ENCODE measurements at places on chromosomes 4 and X.

GRCh38 chr4:96260064-96260682 lies 420.3 kb downstream of the PDHA2 start:
- H3K4me3 ChIP-seq, result no peak overlapping the region
- no peaks in the 10 kb centered on the region for H3K27me3 ChIP-seq
- DNase-seq, result no peak
- H3K27ac ChIP-seq, result no peak overlapping the region

DNA sequence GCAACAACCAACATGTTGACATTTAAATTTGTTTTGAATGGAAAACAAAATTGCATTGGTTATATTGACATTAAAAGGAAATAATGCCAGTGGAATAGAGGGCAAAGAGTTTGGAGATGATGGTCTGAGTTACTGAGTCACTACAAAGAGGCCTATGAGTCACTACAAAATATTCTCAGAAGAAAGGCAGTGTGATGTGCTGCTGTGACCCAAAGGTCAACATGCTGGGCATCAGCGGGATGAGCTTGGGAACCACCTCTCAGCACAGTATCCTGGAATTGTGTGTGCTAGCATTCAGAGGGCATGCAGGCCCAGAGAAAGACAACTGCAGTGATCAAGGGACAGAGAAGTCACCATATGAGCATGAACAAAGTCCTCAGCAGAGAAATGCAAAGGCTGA lies 2.8 kb downstream of the CMC4 start:
- H3K27me3 ChIP-seq, result no peaks in the 10 kb centered on the region
- H3K36me3 ChIP-seq, result no peaks in the 10 kb centered on the region
- no peak overlapping the region for H3K27ac ChIP-seq
- no peak for DNase-seq
- H3K4me3 ChIP-seq, result no peak overlapping the region

- no peak overlapping the region for H3K4me3 ChIP-seq
- H3K4me1 ChIP-seq, result no peaks in the 10 kb centered on the region
- no peaks in the 10 kb centered on the region for H3K27me3 ChIP-seq
- H3K36me3 ChIP-seq, result no peaks in the 10 kb centered on the region
- no peak for DNase-seq
- H3K27ac ChIP-seq, result no peak overlapping the region
Measured at GRCh38 chrX:25034889-25035288, 19.1 kb upstream of the ARX start.

- H3K36me3 ChIP-seq, result no peaks in the 10 kb centered on the region
- DNase-seq, result no peak
- no peak overlapping the region for H3K27ac ChIP-seq
- no peak overlapping the region for H3K4me3 ChIP-seq
- no peaks in the 10 kb centered on the region for H3K27me3 ChIP-seq
- no peaks in the 10 kb centered on the region for H3K4me1 ChIP-seq
Measured at GRCh38 chr4:117874216-117874615, 160.1 kb upstream of the NDST3 start.

DNA sequence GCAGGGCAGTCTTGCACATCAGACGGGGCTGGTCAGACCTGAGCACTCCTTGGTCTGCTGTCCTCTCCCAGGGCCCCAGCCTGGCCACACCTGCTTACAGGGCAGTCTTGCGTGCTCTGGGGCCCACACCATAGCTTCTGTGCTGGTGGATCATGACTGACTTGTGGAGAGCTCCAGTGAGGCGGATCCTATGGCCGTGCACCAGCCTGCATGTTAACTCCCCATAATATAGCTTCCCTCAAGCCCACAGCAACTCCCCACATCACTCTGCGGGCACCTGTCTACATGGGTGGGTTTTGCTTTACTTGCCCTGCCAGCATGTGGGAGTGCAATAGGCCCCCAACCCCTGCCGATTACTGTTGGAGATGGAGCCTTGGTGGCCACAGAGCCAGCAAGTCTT lies 8.2 kb upstream of the TMSB15B start:
- no peaks in the 10 kb centered on the region for H3K36me3 ChIP-seq
- no peak overlapping the region for H3K27ac ChIP-seq
- H3K27me3 ChIP-seq, result no peaks in the 10 kb centered on the region
- no peaks in the 10 kb centered on the region for H3K4me1 ChIP-seq
- H3K4me3 ChIP-seq, result no peak overlapping the region

GRCh38 chr4:76984788-76985211 lies 35.2 kb downstream of the SEPTIN11 start:
- no peak overlapping the region for H3K27ac ChIP-seq
- H3K4me1 ChIP-seq, result peaks cover 51% of the 10 kb centered on the region
- H3K27me3 ChIP-seq, result no peaks in the 10 kb centered on the region
- H3K36me3 ChIP-seq, result no peaks in the 10 kb centered on the region

DNA sequence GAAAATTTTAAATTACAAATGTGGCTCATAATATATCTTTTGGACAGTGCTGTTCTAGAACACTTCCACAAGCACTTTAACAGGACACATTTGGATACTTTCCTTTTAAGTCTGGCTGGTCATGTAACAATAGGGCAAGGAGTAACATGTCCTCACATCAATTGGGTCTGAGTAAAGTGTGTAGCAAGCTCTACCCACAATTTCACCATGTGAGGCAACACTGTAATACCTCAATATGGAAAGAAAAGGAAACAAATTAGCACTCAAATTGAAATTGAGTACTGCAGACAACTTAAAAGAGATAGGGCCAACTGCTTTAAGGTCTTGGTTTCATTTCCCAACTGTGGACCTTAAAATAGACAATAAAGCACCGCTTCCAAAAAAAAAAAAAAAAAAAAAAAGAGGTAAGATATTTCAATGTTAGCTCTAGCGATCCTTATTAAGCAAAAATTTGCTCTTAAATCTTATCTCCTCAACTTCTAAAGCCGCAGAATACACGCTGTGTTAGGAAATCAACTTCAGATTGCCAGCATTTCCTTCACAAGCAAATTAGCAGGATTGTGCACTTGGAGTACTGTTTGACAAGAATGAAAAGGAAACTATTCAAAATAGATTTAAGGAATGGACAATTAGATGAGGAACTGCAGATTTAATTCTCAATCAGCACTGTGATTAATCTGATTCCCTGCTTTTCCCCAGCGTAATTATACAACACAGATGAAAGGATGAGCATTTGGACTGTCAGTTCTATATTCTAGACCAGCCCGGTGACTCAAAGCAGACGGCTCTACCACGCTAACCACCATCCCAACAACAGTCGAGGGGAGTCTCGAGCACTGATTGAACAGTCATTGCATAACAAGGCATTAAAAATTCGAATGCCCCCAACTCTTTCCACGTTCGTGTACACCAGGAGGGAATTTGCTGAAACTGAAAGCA lies 1.6 kb downstream of the CASK start:
- peak overlapping the region; percentile 88 for H3K27ac ChIP-seq
- H3K27me3 ChIP-seq, result no peaks in the 10 kb centered on the region
- H3K36me3 ChIP-seq, result no peaks in the 10 kb centered on the region
- peak overlapping the region; percentile 65 for H3K4me3 ChIP-seq

GRCh38 chr4:89157488-89158024 lies 46.2 kb downstream of the TIGD2 start:
- DNase-seq, result no peak
- no peaks in the 10 kb centered on the region for H3K36me3 ChIP-seq
- H3K4me3 ChIP-seq, result no peak overlapping the region
- no peaks in the 10 kb centered on the region for H3K27me3 ChIP-seq

DNA sequence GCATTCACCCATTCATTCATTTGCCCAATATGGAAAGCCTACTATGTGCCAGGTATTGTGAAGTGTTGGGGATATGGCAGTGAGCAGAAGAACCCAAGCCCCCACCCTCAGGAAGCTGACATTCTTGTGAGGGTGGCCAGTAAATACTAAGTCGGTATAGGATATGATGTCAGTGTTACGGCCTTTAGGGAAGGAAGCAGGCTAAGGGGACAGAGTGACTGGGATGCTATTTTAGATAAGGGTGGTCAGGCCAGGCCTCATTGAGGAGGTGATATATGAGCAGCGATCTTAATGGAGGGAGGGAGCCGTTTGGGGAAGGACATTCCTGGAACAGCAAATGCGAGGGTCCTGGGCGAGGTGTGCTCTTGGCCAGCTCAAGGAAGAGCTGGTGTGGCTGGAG lies 2.0 kb downstream of the ATP6AP1 start:
- no peak overlapping the region for H3K27ac ChIP-seq
- H3K4me3 ChIP-seq, result no peak overlapping the region
- no peaks in the 10 kb centered on the region for H3K27me3 ChIP-seq
- H3K36me3 ChIP-seq, result peaks cover 36% of the 10 kb centered on the region

- H3K4me1 ChIP-seq, result no peaks in the 10 kb centered on the region
- H3K4me3 ChIP-seq, result no peak overlapping the region
- H3K27me3 ChIP-seq, result no peaks in the 10 kb centered on the region
Measured at GRCh38 chr4:152075253-152075928, 314.6 kb upstream of the GATB start.

DNA sequence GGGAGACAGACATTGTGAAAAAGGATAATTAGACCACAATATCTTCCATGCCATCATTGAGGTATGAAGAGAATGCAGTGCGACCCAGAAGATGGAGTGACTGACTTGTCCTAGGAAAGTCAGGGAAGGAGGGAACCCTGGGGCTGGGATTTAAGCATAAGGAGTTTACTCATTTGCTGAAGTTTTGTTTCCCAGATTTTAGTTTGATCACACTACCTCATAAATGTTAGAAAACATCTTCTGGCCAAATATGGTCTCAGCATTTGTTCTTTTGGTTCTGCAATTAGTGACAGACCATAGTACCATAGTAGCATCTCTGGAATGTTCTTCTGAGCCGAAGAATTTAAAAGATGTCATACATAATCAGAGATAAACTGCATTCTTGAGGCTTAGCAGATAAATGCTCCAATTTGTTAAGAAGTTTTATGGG lies 96.5 kb upstream of the PGRMC2 start:
- H3K4me1 ChIP-seq, result peaks cover 45% of the 10 kb centered on the region
- no peaks in the 10 kb centered on the region for H3K36me3 ChIP-seq
- H3K27me3 ChIP-seq, result no peaks in the 10 kb centered on the region
- H3K4me3 ChIP-seq, result no peak overlapping the region
- peak overlapping the region; percentile 86 for H3K27ac ChIP-seq
- no peak for DNase-seq

GRCh38 chr4:92551616-92552015 lies 247.8 kb downstream of the GRID2 start:
- DNase-seq, result no peak
- no peaks in the 10 kb centered on the region for H3K27me3 ChIP-seq
- H3K4me3 ChIP-seq, result no peak overlapping the region

GRCh38 chrX:93874554-93874953 lies 200.5 kb downstream of the FAM133A start:
- no peaks in the 10 kb centered on the region for H3K27me3 ChIP-seq
- DNase-seq, result no peak
- no peak overlapping the region for H3K27ac ChIP-seq
- no peak overlapping the region for H3K4me3 ChIP-seq
- no peaks in the 10 kb centered on the region for H3K4me1 ChIP-seq

- DNase-seq, result no peak
- no peak overlapping the region for H3K27ac ChIP-seq
- H3K4me3 ChIP-seq, result no peak overlapping the region
- no peaks in the 10 kb centered on the region for H3K27me3 ChIP-seq
Measured at GRCh38 chr4:159250751-159251325, 148.0 kb downstream of the RAPGEF2 start.

- H3K27ac ChIP-seq, result no peak overlapping the region
- H3K36me3 ChIP-seq, result no peaks in the 10 kb centered on the region
- H3K4me3 ChIP-seq, result no peak overlapping the region
- H3K4me1 ChIP-seq, result no peaks in the 10 kb centered on the region
- H3K27me3 ChIP-seq, result no peaks in the 10 kb centered on the region
Measured at GRCh38 chr4:165368114-165368513, 10.7 kb upstream of the CPE start.

- H3K4me3 ChIP-seq, result no peak overlapping the region
- no peaks in the 10 kb centered on the region for H3K27me3 ChIP-seq
- no peak overlapping the region for H3K27ac ChIP-seq
- peak; percentile 58 for DNase-seq
Measured at GRCh38 chr4:162683659-162684370, 482.9 kb downstream of the NAF1 start.

- no peaks in the 10 kb centered on the region for H3K36me3 ChIP-seq
- H3K27me3 ChIP-seq, result no peaks in the 10 kb centered on the region
- H3K27ac ChIP-seq, result no peak overlapping the region
- H3K4me1 ChIP-seq, result no peaks in the 10 kb centered on the region
- no peak for DNase-seq
- no peak overlapping the region for H3K4me3 ChIP-seq
Measured at GRCh38 chr4:4651811-4652755, 110.2 kb upstream of the STX18 start.

GRCh38 chr4:24496597-24496996 lies 87.8 kb downstream of the DHX15 start:
- no peaks in the 10 kb centered on the region for H3K4me1 ChIP-seq
- no peaks in the 10 kb centered on the region for H3K36me3 ChIP-seq
- H3K4me3 ChIP-seq, result no peak overlapping the region
- no peaks in the 10 kb centered on the region for H3K27me3 ChIP-seq
- no peak for DNase-seq
- H3K27ac ChIP-seq, result no peak overlapping the region

- H3K4me1 ChIP-seq, result peaks cover under 1% of the 10 kb centered on the region
- H3K4me3 ChIP-seq, result no peak overlapping the region
- H3K36me3 ChIP-seq, result no peaks in the 10 kb centered on the region
- no peak for DNase-seq
Measured at GRCh38 chr4:74237425-74237966, 70.8 kb upstream of the EPGN start.

DNA sequence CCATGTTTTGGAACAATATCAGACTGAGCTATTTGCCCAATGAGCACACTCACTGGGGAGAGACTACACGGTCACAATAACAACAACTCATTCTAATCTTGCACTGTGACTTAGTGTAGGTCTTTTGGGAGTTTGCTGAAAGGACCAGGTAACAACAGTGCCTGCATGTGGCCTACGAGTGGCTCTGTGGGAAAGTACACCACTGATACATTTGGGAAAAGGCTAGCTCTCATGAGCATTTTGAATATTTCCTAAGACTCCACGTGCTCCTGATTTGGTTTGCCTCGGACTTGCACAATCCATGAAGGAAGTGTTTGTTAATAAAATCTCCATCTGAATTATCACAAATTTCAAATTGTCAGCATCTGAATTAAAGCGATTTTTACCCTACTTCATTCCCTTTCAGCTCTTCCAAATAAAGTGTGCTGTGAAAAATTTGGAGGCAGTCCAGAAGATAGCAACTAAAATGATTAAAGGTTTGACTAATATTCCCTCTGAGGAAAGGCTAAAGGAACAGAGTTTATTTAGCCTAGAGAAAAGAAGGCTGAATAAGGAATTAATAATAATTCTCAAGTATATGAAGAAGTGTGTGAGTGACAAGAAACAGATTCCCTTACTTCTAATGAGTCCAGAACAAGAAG lies 406.4 kb downstream of the PPARGC1A start:
- no peak overlapping the region for H3K4me3 ChIP-seq
- H3K27me3 ChIP-seq, result no peaks in the 10 kb centered on the region
- no peaks in the 10 kb centered on the region for H3K36me3 ChIP-seq

GRCh38 chr4:97819294-97819693 lies 324.0 kb downstream of the STPG2 start:
- no peak for DNase-seq
- H3K4me3 ChIP-seq, result no peak overlapping the region
- H3K4me1 ChIP-seq, result no peaks in the 10 kb centered on the region

- DNase-seq, result no peak
- no peak overlapping the region for H3K4me3 ChIP-seq
- no peaks in the 10 kb centered on the region for H3K36me3 ChIP-seq
- H3K27me3 ChIP-seq, result peaks cover 24% of the 10 kb centered on the region
- H3K27ac ChIP-seq, result no peak overlapping the region
- H3K4me1 ChIP-seq, result no peaks in the 10 kb centered on the region
Measured at GRCh38 chr4:3636646-3637320, 104.6 kb upstream of the LRPAP1 start.
